ENCODE measurements at places on chromosomes 3 and 15.

- no peak for DNase-seq
Measured at GRCh38 chr3:171234298-171235010, 207.9 kb upstream of the SLC2A2 start.

GRCh38 chr3:183369117-183369516, 59.3 kb downstream of the MCF2L2 start:
- no peak for DNase-seq

DNA sequence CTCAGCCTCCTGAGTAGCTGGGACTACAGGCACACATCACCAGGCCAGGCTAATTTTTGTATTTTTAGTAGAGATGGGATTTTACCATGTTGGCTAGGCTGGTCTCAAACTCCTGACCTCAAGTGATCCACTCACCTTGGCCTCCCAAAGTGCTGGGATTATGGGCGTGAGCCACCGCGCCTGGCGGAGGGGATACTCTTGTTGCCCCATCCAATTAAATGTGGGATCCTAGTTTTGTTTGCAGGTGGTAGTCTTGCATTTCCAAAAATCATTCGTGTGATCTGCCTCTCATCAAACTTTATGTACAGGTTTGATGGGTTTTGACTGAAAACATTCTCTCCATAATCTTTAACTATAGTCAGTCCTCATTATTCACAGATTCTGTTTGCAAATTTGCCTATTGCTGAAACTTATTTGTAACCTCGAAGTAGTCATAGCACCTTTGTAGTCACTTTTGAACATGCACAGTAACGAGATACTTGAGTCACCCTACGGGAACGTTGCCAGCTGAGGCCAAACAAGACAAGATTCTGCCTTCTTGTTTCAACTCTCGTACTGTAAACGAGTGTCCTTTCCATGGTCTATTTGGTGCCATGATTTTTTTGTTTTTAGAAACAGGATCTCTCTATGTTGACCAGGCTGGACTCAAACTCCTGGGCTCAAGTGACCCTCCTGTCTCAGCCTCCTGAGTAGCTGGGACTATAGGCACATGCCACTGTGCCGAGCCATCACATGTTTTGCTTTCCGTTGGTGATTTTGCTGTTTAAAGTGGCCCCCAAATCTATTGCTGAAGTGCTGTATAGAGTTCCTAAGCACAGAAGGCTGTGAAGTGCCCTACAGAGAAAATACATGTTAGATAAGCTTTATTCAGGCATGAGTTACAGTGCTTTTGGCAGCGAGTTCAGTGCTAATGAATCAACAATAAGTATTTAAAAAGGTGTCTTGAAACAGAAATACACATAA, 8.1 kb upstream of the MAPK6 start:
- no peak for DNase-seq

DNA sequence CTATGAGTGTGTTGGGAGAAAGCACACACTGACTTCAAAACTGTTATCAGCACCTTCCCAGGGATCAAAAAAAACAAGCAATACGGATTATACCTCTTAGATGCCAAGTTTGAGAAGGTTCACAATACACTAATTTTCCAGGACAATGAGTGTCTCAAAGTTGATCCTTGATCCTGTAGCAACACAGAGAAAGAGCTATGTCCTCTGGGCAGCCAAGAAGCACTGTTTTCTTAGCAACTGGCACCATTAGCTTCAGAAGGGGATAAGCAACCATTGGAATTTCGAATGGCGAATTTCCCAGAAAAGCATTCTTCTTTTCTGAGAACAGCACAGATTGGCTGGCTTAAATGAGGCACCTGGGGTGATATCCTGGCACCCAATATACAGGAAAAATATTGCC, 270.3 kb upstream of the RORA start:
- no peak for DNase-seq

- DNase-seq, result no peak
Measured at GRCh38 chr3:189680723-189681122, 49.5 kb downstream of the TP63 start.

- peak; percentile 50 for DNase-seq
Measured at GRCh38 chr3:100260081-100260684, 609 bp upstream of the TBC1D23 start.

DNA sequence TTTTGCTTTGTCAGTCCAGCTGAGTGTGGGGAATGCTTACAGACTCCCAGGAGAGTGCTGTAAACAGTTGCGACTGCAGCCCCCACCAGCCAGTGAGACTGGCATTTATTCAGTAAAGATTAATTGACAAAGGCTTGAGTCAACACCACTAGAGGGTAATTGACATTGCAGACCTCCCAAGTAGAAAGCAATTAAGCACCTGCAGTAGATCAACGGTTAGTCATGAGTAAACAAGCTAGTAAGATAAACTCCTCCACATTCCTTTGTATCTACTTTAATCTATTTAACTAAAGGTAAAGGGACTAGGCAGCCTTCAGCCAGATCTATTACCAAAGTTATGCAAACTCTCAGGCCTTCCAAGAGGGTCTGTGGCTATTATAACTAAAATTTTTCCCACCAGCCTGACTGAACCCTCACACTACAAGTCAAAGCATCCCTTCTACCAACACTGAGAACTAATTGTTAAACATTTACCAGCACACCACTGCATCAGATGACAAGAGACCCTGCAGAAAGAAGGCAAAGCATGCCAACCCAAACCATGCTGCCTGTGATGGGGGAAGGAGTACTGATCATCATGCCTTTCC, 30.5 kb upstream of the GALNT15 start:
- DNase-seq, result no peak

- DNase-seq, result no peak
Measured at GRCh38 chr3:55474213-55474632, 12.9 kb downstream of the WNT5A start.

- no peak for DNase-seq
Measured at GRCh38 chr3:134704556-134704955, 53.7 kb upstream of the KY start.

DNA sequence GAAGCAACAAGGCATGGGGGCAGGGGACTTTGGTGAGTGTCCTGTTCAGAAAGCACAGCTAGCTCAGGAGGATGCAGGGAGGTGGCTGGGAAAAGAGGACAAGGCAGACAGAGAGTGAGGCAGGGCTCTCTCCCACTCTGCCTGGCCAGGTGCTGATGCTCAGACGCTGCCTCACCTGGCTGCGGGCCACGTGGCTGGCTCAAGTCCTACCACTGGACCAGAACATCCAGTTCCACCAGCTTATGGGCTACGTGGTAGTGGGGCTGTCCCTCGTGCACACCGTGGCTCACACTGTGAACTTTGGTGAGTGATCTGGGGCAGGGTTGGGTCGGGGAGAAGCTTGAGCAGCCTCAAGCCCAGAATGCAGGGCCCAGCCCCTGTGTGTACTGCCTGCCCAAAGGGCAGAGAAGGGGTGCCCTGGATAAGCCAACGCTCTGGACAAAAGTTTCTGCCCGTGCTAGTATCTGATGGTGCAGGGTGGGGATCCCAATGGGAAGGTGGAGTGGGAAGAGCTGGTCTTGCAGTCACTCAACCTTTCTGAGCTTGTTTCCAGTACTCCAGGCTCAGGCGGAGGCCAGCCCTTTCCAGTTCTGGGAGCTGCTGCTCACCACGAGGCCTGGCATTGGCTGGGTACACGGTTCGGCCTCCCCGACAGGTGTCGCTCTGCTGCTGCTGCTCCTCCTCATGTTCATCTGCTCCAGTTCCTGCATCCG, 20.9 kb downstream of the NOX5 start:
- DNase-seq, result no peak

GRCh38 chr3:24368605-24369004, 126.0 kb downstream of the THRB start:
- DNase-seq, result no peak

- no peak for DNase-seq
Measured at GRCh38 chr3:70392227-70392626, 79.8 kb upstream of the MDFIC2 start.

DNA sequence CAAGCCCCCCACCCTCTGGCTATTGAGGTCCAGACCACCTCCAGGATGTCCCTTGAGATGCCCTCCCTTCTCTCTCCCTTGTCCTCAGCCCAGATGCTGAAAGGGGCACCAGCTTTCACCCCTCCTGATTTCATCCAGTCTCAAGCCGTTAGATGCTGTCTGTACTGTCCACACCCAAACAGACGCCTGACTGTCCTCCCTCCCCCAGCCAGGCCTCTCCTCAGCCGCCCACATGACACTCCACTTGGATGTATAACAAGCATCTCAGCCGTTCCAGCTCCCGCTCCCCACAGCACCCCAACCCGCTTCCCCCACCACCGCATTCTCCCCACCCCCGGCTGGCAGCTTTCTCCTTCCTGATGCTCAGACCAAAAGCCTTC, 25.0 kb upstream of the CYP11A1 start:
- DNase-seq, result peak; percentile 63

DNA sequence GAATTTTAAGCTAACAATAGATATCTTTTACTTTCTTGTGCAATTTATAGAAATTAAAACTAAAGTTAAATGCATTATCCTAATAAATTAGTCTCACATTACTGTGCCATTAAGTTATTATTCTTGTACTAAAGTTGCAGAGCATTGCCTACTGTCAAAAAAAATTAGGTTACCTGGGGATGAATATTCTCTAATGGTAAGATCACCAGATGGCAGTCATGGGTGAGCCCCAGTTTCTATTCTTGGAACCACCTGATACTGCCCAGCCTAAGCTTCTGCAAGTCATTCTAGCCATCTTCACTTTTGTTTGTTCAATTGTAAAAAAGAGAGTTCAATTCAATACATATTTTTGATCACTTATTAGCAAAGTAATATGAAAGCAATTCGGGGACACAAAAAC, 213.2 kb downstream of the CADM2 start:
- DNase-seq, result no peak

GRCh38 chr15:98791046-98791701, 142.8 kb downstream of the IGF1R start:
- DNase-seq, result no peak

- no peak for DNase-seq
Measured at GRCh38 chr15:89359471-89360293, 25.1 kb upstream of the POLG start.

DNA sequence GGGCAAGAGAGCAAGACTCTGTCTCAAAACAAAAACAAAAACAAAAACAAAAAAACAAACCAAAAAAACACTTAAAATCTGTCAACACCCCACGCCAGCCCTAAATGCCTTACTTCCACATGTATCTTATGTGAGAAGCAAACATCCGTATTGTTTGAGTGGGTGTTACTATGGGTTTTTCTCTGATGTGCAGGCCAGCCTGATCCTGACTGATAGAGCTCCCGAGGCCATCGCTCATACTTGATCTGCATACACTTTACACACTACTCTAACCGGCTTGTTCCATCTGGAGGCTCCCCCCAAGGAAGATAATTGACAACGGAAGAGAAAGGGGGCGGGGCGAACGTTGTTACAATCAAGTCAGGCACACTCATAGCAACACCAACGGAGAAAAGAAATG, 237.4 kb downstream of the TBL1XR1 start:
- no peak for DNase-seq

DNA sequence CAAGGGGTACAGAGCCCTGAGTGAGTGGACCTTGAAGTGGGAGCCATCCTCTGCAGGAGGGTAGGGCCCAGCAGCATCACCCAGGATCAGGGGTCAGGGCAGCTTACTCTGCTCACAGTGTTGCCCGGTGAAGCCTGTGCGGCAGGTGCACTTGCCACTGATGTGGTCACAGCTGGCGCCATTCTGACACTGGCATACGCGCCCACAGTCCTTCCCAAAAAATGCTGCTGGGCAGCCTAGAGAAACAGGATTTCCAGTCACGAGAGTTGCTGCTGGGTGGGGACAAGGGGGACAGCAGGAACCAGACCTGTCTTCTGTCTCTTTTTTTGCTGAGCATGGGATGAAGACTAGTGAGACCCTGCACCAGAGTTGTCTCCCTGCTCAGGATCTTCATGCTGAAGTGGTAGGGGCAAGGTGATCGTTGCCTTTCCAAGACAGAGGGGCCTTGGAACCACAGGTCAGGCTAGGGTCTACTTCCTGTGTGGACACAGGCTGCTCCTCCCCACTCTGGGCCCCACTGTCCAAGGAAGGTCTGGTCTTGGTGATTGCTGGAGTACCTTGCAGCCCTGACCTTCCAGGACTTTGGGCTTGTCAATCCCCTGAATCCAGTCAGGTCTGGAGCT, 46.9 kb downstream of the RAB11A start:
- no peak for DNase-seq

GRCh38 chr3:178350763-178351162, 185.5 kb upstream of the KCNMB2 start:
- no peak for DNase-seq

- no peak for DNase-seq
Measured at GRCh38 chr3:166282931-166283330, 445.7 kb upstream of the BCHE start.

DNA sequence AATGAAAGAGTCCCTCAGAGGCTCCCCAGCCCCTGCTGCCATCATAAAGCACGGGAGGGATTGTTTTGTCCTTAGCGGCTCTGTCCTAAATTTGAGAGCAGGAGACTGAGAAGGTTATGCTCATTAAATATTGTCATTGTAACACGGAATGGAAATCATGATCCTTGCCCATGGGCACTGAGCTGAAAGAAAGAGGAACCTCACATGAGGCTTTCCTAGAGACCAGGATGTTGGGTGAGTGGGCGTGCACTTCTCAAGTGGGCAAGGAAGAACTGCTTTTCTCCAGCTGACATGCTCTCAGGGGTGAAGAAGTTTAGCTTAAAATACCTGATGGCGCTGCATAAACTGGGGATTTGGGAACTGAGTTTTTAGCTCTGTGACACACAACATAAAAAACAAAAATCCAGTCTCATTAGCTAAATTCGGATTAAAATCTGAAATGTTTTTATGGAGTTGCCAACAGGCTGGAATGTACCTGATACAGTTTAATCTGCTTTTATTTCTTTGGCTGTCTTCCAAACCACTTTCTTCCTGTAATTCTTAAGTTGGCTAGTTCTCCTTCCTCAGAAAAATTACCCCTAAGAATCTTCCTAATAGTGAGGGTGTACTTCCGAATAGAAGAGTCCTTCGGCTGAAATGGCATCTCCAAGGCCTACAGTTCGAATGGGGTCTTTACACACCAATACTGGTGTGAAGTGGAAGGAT, 31.7 kb downstream of the ADPGK start:
- no peak for DNase-seq

DNA sequence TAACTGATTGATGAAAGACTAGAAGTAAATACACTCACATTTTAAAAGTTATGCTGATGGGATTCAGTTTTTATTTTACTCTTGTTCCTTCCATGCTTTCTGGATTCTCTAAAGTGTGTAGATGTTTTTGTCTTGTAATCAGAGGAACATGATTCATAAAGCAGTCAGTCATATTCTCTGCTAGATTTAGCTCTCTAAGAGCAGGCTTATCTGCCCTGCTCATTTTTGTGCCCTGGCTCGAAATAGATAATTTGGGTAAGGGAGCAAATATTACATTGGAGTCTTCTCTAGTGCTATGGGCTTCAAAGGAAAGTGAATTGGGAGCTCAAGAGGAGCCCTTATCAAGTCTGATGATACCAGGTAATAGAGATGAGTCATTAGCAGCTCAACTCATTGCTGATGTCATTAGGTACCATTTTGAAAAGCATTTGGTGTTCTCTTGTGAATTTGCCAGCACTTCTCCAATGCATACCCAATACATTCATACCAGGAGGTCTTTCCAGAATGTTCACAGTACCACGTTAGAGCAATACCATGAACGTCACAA, 27.7 kb downstream of the SACM1L start:
- no peak for DNase-seq

All from hepatic stellate cell (primary cell).